Caki2 (cell line): ENCODE measurements at places on chromosomes 7 and 10. TPM values are rescaled to one million over a fixed set of nuclear protein-coding genes. Genes with fewer than 3 reads are reported as not detected.

HACD1 gene
- 87.0 and 91.9 TPM in 2 replicates for total RNA-seq

TAS2R5 gene
- 0.17 TPM in 1 of 2 replicates, not detected in the other for total RNA-seq

MMD2 gene
- not detected in 2 replicates for total RNA-seq

VSTM4 gene
- total RNA-seq = 1.7 and 2.1 TPM in 2 replicates

CHPF2 gene
- 27.5 and 38.2 TPM in 2 replicates for total RNA-seq

DLX5 gene
- 0.10 TPM in 1 of 2 replicates, not detected in the other for total RNA-seq

DRGX gene
- not detected in 2 replicates for total RNA-seq

OR9A2 gene
- not detected in 2 replicates for total RNA-seq

CPA5 gene
- not detected in 2 replicates for total RNA-seq

NAT16 gene
- total RNA-seq = not detected in 2 replicates

UNC5B gene
- 0.20 TPM in 1 of 2 replicates, not detected in the other for total RNA-seq

TUBAL3 gene
- total RNA-seq = not detected in 2 replicates

C10orf90 gene
- not detected in 2 replicates for total RNA-seq

TFR2 gene
- 0.27 TPM in 1 of 2 replicates, not detected in the other for total RNA-seq

LLCFC1 gene
- total RNA-seq = not detected in 2 replicates

RAPGEF5 gene
- total RNA-seq = 7.9 and 10.2 TPM in 2 replicates

CALU gene
- total RNA-seq = 112 and 166 TPM in 2 replicates

NOS3 gene
- 2.9 and 12.0 TPM in 2 replicates for total RNA-seq

PKD2L1 gene
- not detected in 2 replicates for total RNA-seq

SMNDC1 gene
- 2.2 and 7.5 TPM in 2 replicates for total RNA-seq

SPOCK2 gene
- 0.41 and 1.1 TPM in 2 replicates for total RNA-seq

NANOS1 gene
- total RNA-seq = 22.5 and 27.9 TPM in 2 replicates

CH25H gene
- total RNA-seq = not detected in 2 replicates

MYH16 gene
- 0.09 and 0.24 TPM in 2 replicates for total RNA-seq

SUN3 gene
- not detected in 2 replicates for total RNA-seq

GPR22 gene
- not detected in 2 replicates for total RNA-seq

TAC1 gene
- not detected in 2 replicates for total RNA-seq

GJD4 gene
- not detected in 2 replicates for total RNA-seq

VSTM2A gene
- total RNA-seq = not detected in 2 replicates
